GM23248 (cell line): ENCODE measurements at places on chromosomes 11 and 22. TPM values are rescaled to one million over a fixed set of nuclear protein-coding genes. Genes with fewer than 3 reads are reported as not detected.

DNA sequence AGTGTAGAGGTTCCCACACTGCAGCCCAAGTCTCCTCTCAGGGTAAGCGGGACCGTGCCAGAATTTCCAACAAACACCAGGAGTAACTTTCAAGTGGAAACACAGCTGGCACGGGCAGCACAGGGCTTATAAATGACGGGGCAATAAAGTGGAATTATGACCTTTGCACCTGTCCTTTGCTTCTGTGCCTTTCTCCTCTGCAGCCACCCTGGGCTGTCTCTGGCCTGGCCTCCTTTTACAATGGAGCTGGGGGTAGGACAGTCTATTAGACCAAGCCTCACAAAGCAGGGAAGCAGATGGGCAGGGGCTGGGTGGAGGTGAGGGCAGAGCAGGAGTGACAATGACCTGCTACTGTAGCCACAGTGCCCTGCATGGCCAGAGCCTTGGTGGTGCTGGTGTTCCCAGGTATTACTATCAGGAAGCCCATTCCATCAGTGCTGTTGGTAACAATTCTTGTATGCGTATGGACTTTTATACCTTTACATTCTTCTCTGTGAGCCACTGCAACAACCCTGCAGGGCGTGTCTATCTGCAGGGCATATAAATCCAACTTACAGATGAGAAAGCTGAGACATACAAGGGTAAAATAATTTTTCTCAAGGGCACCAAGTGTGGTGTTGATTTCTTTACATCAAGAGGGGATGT is 387.8 kb downstream of the CTTN start:
- no peak for DNase-seq

CCDC134 gene
- 4.4 and 5.3 TPM in 2 replicates for polyA plus RNA-seq

ME3 gene
- polyA plus RNA-seq = 7.5 TPM in 2 replicates

GRCh38 chr11:110450246-110450645 is 20.5 kb downstream of the FDX1 start:
- DNase-seq = no peak
